ENCODE measurements at places on chromosomes 3 and 15. TPM values are rescaled to one million over a fixed set of nuclear protein-coding genes. Genes with fewer than 3 reads are reported as not detected.

Gene SCAANT1
- polyA plus RNA-seq, result not detected

Gene SAMMSON
- polyA plus RNA-seq, result not detected

Gene SPINT1
- polyA plus RNA-seq, result 0.16 TPM

Gene ENTPD3
- not detected for polyA plus RNA-seq

Gene PRSS50
- not detected for polyA plus RNA-seq

Gene CHST13
- polyA plus RNA-seq, result not detected

Gene STAC
- not detected for polyA plus RNA-seq

Gene ABHD5
- 4.0 TPM for polyA plus RNA-seq

Gene FBXW12
- polyA plus RNA-seq, result not detected

Gene KBTBD12
- not detected for polyA plus RNA-seq

Gene MGLL
- 0.62 TPM for polyA plus RNA-seq

Gene MAPKBP1
- polyA plus RNA-seq, result 1.5 TPM

Gene GOLGA8S
- polyA plus RNA-seq, result not detected

Gene RBPMS2
- not detected for polyA plus RNA-seq

Gene NOX5
- not detected for polyA plus RNA-seq

Gene CSTA
- 0.29 TPM for polyA plus RNA-seq

Gene ITPKA
- polyA plus RNA-seq, result not detected

Gene ALS2CL
- 1.2 TPM for polyA plus RNA-seq

Gene IQCH
- not detected for polyA plus RNA-seq

Gene ZBBX
- polyA plus RNA-seq, result not detected

Gene LRRC34
- polyA plus RNA-seq, result 0.29 TPM

Gene MCCC1
- polyA plus RNA-seq, result 24.8 TPM

Gene SOX14
- not detected for polyA plus RNA-seq

Gene MUC13
- polyA plus RNA-seq, result not detected

Gene SCG3
- not detected for polyA plus RNA-seq

Gene CYP1A1
- not detected for polyA plus RNA-seq

Gene RPS17
- polyA plus RNA-seq, result 2,201 TPM

Gene EPHB3
- 0.23 TPM for polyA plus RNA-seq

Gene CHRM5
- 0.02 TPM for polyA plus RNA-seq

Gene MESP2
- not detected for polyA plus RNA-seq

Gene ACP3
- polyA plus RNA-seq, result not detected

Gene SLC28A2
- not detected for polyA plus RNA-seq

Gene FBLN2
- polyA plus RNA-seq, result 20.3 TPM
